ENCODE measurements at places on chromosomes 2 and 18. TPM values are rescaled to one million over a fixed set of nuclear protein-coding genes. Genes with fewer than 3 reads are reported as not detected.

SERPINB13 gene
- not detected for total RNA-seq

DPYSL5 gene
- 4.0 TPM for total RNA-seq

ANKRD53 gene
- total RNA-seq, result not detected

GYPC gene
- not detected for total RNA-seq

UGT1A5 gene
- total RNA-seq, result not detected

OSBPL6 gene
- total RNA-seq, result 5.7 TPM

SERPINB4 gene
- not detected for total RNA-seq

CDH19 gene
- 1.3 TPM for total RNA-seq

SLC4A5 gene
- 0.41 TPM for total RNA-seq

LIMS4 gene
- 0.56 TPM for total RNA-seq

LCT gene
- 0.03 TPM for total RNA-seq

GALM gene
- total RNA-seq, result 17.7 TPM

G6PC2 gene
- not detected for total RNA-seq

HOXD4 gene
- total RNA-seq, result 0.66 TPM

ANKRD62 gene
- not detected for total RNA-seq

NYAP2 gene
- not detected for total RNA-seq

ALKAL2 gene
- not detected for total RNA-seq

CDK15 gene
- not detected for total RNA-seq

MAP4K3 gene
- 17.1 TPM for total RNA-seq

IL1B gene
- total RNA-seq, result 0.40 TPM

PFN4 gene
- 1.5 TPM for total RNA-seq

MAIP1 gene
- total RNA-seq, result 38.7 TPM

RAMP1 gene
- not detected for total RNA-seq

SNORC gene
- 8.1 TPM for total RNA-seq

ANKRD29 gene
- total RNA-seq, result 13.3 TPM

Measured in A549 treated with RU486 at 1 μM for 4 hours (cell line).